ENCODE measurements at places on chromosomes 2 and 18. TPM values are rescaled to one million over a fixed set of nuclear protein-coding genes. Genes with fewer than 3 reads are reported as not detected.

SCTR gene
- total RNA-seq: not detected

GAL3ST2 gene
- not detected for total RNA-seq

CAVIN2 gene
- 1.7 TPM for total RNA-seq

OR6B2 gene
- total RNA-seq: not detected

TUBA3E gene
- not detected for total RNA-seq

RGPD4 gene
- not detected for total RNA-seq

PTPRN gene
- 2.2 TPM for total RNA-seq

ALLC gene
- total RNA-seq: not detected

All from tracheal epithelial cell (primary cell).